ENCODE measurements at places on chromosomes 5 and 9.

- peak; percentile 76 for DNase-seq
Measured at GRCh38 chr5:114055318-114056184, 306.3 kb upstream of the KCNN2 start.

GRCh38 chr9:97845130-97845529 lies 7.9 kb upstream of the FOXE1 start:
- DNase-seq = no peak

GRCh38 chr9:128275198-128276007 lies at the start of gene GOLGA2:
GOLGA2 (minus strand) TSS chr9:128276007; CDS start chr9:128275976, 31 bp downstream.
- peak; percentile 48 for DNase-seq

GRCh38 chr9:106707291-106707690 lies 155.7 kb upstream of the ZNF462 start:
- no peak for DNase-seq

All from WTC11 (cell line).